Central memory CD4-positive, alpha-beta T cell (primary cell): ENCODE measurements at places on chromosomes 4 and X.

DNA sequence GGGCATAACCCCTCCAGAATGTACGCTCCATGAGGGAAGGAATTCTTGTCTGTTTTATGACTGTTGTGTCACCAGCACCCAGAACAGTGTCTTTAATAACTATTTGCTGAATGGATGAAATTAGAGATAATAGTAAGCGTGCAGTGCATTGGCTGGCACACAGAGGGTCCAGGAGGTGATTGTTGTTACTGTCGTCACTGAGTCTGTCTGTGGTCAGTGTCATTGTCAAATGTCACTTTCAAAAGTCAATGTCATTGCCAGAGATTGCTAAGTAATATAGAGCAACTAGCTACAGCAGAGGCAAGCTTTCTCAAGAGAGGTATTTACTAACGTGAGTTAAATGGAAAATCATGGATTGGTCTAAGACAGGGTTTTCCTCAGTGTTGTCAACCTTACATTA lies 70.7 kb downstream of the ARHGEF38 start:
- no peak for DNase-seq

DNA sequence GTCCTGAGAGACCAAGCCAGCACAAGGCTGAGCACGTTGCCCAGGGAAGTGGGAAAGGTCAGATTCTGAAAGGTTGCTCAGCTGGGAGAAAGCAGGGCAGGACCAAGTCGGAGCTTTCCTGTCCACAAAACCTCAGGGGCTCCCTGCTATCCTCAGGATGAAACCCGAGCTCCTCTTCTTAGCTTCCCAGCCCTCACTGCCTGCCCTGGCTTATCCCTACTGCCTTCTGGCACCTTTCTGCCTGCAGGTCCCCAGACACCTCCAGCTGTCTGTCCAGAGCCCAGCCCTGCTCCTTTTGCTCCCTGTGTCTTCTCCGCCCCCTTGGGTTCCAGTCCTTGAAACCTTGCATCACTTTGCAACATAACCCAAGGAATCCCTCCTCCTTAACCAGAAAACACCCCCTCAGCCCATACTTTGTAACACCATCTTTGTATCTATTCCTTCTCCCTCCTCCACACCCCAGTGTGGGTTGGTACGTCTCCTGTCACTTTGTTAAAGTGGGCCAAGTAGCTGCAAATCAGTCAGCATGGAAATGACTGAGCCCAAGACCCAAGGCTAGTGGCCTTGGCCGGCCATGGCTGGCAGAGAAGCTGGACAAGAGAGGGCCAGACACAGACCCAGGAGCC lies 20.0 kb upstream of the PRRG3 start:
- DNase-seq = no peak

GRCh38 chrX:136941396-136942337 lies 61.1 kb upstream of the RBMX start:
- DNase-seq = no peak

DNA sequence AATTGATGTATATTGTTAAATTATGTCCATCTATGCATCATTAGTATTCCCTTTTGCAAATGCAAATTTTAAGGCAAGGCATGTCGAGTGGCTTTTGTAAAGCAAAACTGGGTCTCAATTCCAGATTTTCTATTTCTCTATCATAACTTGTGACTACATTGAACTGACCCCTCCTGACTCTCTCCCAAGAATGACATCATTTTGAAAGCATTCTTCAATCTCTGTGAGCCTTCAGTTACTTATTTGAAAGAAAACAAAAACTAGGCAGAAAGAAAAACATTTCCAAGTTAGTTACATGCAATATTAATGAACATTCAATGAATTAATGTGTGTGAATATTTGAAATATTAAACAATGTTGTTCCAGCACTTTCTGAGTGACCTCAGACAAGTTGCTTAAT lies 314.3 kb upstream of the CLNK start:
- DNase-seq = no peak

- no peak for DNase-seq
These were observed 844.4 kb downstream of the ARAP2 start for GRCh38 chr4:35399912-35400311.

DNA sequence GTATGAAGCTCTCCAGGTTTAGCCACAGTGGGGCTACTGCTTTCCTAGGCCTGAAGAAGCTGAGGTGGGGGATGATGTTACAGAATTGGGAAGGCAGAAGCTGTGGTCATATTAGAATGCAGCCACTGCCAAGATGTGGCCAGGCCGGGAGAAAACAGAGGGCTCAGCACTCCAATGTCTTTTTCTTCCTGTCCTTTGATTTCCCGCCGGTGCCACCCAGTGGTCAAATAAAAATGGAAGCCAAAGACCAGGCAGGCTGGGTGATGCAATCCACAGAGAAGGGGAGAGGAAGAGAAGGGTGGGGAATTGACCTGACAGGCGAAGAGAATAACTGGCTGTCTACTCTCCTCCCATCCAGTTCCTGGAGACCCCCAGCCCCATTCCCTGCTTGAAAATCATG lies 94.9 kb upstream of the SHISA3 start:
- DNase-seq = no peak

DNA sequence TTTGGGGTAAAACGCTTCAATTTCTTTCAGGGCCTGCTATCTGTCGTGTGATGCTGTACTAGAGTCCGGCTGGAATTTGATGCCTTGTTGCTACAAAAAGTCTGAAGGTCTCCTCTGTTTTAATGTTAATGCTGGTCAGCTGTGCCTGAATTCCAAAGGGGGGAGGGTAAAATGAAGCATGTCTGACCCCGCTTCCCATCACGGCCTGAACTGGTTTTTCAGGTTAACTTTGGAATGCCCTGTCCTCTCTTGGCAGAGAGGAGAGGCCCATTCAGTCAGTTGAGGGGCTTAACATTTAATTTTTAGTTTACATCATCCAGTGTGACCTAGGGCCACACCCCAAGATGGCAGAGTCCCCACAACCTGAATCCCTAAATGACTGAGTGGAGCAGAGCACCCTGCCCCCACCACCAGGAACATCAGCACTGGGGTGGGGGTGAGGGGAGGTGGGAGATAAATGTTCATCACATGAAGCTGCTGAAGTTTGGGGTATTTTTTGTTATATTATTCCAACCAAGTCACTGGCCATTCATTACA lies 47.9 kb upstream of the GPR78 start:
- no peak for DNase-seq

DNA sequence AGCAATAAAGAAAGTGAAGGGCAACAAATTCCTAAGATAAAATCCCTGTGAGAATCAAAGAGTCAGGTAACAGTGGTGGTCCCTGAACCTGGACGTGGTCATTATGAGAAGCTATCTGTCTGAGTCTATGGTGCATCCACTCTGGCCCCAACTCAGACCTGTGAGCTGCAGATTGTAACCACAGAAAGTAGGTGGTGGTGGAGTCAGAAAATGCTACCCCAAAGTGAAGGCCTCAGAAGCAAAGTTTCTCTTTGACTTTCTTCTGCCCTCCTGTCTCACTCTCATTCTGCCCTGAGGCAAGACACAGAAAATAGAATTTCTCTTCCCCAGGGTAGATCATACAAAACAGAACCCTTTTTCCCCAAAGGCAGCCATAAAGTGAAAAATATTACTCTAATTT lies 84.1 kb upstream of the NEIL3 start:
- no peak for DNase-seq

GRCh38 chrX:122244080-122244479 lies 940.0 kb upstream of the GRIA3 start:
- no peak for DNase-seq

DNA sequence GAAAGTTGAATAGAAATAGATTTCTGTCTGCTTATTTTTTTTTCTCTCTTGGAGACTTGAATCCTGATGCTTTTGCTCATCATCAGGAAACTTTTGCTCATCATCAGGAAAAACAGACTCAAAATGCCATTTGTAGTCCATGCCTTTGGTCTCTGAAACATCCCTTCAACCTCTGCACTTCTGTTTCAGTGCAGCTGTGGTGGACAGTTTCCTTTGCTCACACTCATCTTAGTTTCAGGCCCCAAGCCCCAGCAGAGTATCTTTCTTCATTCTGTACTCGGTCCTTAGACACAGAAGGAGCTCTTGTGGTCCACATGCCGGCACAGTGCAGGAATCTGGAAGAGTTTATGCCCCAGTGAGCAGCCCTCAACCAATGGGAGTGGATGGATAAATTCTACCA lies 337.9 kb downstream of the PPP3CA start:
- no peak for DNase-seq

- DNase-seq = no peak
These were observed 137.4 kb downstream of the DKK2 start for GRCh38 chr4:106898621-106899230.

DNA sequence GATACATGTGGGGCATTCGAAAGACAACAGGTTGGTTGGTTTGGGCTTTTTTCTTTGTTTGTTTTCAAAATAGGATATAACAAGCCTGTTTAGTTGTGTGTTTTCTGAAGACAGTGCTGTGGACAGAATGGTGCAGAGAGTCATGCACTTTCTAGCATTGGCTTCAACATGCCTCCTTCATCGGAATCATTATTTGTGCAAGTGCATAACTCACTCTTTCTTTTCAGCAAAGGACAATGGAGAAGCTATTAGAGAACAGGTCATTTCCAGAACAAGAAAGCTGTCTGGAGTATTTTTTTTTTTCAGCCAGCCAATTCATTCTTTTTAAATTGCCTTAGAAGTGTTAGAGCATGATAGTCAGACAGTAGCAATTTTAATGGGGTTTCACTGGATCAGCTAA lies 225.8 kb downstream of the STK32B start:
- no peak for DNase-seq

GRCh38 chrX:48890296-48890925 lies 7.2 kb downstream of the TIMM17B start:
- DNase-seq = no peak

DNA sequence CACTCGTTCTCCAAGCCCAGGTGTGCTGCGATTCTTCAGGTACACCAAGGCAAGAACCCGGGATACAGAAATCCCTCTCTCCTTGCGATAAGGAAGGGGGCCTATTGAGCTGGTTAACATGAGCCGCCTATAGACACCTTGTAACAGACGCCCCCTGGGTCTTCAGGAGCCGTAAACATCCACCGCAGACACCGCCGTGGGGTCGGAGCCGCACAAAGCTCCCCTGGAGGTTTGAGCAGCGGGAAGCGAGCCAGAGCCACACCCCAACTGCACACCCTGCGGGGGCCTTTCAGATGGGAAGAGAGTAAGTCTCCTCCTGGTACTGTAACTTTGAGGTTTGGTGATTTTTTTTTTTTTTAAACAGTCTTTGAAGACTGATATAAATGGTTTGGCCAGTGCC lies 46.6 kb downstream of the ZFP42 start:
- DNase-seq = no peak

DNA sequence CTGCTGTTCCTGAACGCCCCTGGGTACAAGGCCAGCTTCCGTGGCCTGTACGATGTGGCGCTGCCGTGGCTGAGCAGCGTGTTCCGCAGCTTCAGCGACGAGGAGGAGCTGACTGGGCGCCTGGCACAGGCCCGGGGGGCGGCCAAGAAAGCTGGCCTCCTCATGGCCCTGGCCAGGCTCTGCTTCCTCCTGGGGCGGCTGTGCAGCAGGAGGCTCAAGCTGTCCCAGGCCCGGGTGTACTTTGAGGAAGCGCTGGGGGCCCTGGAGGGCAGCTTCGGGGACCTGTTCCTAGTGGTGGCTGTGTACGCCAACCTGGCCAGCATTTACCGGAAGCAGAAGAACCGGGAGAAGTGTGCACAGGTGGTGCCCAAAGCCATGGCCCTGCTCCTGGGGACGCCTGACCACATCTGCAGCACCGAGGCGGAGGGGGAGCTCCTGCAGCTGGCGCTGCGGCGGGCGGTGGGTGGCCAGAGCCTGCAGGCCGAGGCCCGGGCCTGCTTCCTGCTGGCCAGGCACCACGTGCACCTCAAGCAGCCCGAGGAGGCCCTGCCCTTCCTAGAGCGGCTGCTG lies 28.2 kb downstream of the SH3TC1 start:
- no peak for DNase-seq

GRCh38 chr4:174734181-174734580 lies 94.9 kb downstream of the GLRA3 start:
- no peak for DNase-seq

DNA sequence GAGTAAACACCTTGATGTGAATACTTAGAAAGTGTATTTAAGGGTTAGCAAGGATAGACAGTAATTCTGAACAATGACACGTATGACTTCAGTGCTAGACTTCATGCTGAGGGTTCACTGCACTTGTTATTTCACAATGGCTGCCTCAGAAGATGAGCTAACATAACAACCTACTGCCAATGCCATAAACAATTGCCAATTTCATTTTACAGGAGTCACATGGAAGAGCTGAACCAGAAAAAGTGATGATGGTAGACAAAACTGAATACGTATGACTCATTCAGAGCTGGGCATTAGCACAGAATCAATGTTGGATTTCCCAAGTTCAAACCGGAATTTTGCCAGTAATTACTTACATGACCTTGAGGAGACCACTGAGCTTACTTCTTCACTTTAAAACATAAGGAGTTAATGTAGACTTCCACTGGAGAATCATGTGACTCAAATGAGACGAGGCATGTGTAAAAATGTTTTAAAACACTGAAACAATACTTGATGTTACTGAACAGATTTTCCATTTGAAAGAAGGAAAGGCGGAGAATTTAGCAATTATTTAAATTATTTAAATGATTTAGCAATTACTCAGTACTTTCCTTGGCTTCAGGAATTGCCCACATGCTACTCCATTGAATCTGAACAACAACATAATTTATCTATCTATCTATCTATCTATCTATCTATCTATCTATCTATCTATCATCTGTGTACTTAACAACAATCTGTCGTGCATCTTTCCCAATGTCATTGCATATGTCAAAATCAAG lies 868.5 kb upstream of the SLIT2 start:
- DNase-seq = no peak

DNA sequence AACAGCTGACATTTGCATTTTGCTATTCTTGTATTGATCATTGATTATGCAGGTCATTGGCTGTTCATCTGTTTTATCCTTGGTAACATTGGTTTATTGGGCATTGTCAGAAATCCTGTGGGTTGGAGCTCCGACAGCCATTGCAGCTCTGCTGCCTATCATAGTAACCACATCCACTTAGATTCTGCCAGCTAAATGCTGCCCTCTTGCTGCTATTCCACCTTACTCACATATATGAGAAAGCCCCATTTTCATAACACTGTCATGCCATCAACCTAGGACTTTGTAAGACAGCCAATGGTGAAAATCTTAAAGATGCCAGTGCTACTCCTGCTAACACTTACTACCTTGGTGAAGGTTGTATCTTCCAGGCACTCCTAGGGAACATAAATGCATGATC lies 187.3 kb upstream of the CXCL13 start:
- no peak for DNase-seq

- no peak for DNase-seq
These were observed 70.5 kb downstream of the HPGD start for GRCh38 chr4:174451718-174452296.

- no peak for DNase-seq
These were observed 57.3 kb downstream of the JAKMIP1 start for GRCh38 chr4:6142935-6143602.

- DNase-seq = no peak
These were observed 235.1 kb upstream of the SPOCK3 start for GRCh38 chr4:167469436-167469835.

- DNase-seq = no peak
These were observed 29.8 kb downstream of the SULT1E1 start for GRCh38 chr4:69830192-69830559.

- DNase-seq = no peak
These were observed 648.6 kb upstream of the AGA start for GRCh38 chr4:178090640-178091411.

GRCh38 chrX:3638280-3638873 lies 75.1 kb downstream of the PRKX start:
- DNase-seq = no peak

GRCh38 chr4:86156531-86156930 lies 203.3 kb downstream of the MAPK10 start:
- no peak for DNase-seq
